ENCODE measurements at places on chromosomes 12 and 14. TPM values are rescaled to one million over a fixed set of nuclear protein-coding genes. Genes with fewer than 3 reads are reported as not detected.

Gene PMCH
- polyA plus RNA-seq = 0.16 TPM

Gene SNAPC1
- 8.0 TPM for polyA plus RNA-seq

Gene TAPBPL
- polyA plus RNA-seq = 11.2 TPM

Gene ADGRD1
- 23.5 TPM for polyA plus RNA-seq

Gene PTGR2
- polyA plus RNA-seq = 5.7 TPM

Gene SOX5
- polyA plus RNA-seq = 1.0 TPM

Gene TMEM19
- 13.8 TPM for polyA plus RNA-seq

Gene PTHLH
- 0.22 TPM for polyA plus RNA-seq

Gene PIANP
- 0.37 TPM for polyA plus RNA-seq

Gene DDN
- polyA plus RNA-seq = 0.07 TPM

Gene SCNN1A
- 129 TPM for polyA plus RNA-seq

Gene GLT1D1
- 25.4 TPM for polyA plus RNA-seq

Gene SRRM4
- 0.02 TPM for polyA plus RNA-seq

Gene TAS2R19
- polyA plus RNA-seq = 0.14 TPM

Gene RD3L
- polyA plus RNA-seq = 0.08 TPM

Gene TAS2R31
- 0.14 TPM for polyA plus RNA-seq

Gene PRR13
- polyA plus RNA-seq = 336 TPM

Gene LPAR5
- polyA plus RNA-seq = 1.2 TPM

Gene IL31
- polyA plus RNA-seq = not detected

Gene ABCD2
- 0.20 TPM for polyA plus RNA-seq

Gene GNB3
- polyA plus RNA-seq = 1.2 TPM

Gene PPFIA2
- polyA plus RNA-seq = 0.24 TPM

Gene FGD4
- polyA plus RNA-seq = 4.8 TPM

Gene B3GNT4
- polyA plus RNA-seq = 0.43 TPM

Gene FOXG1
- polyA plus RNA-seq = 0.02 TPM

Gene NGB
- polyA plus RNA-seq = not detected

Gene CPNE6
- polyA plus RNA-seq = not detected

Gene POTEM
- not detected for polyA plus RNA-seq

Gene LRRC10
- polyA plus RNA-seq = not detected

Gene TRPV4
- polyA plus RNA-seq = 2.3 TPM

Gene USP44
- polyA plus RNA-seq = 2.3 TPM
